ENCODE measurements at places on chromosomes 16 and 17. TPM values are rescaled to one million over a fixed set of nuclear protein-coding genes. Genes with fewer than 3 reads are reported as not detected.

DNA sequence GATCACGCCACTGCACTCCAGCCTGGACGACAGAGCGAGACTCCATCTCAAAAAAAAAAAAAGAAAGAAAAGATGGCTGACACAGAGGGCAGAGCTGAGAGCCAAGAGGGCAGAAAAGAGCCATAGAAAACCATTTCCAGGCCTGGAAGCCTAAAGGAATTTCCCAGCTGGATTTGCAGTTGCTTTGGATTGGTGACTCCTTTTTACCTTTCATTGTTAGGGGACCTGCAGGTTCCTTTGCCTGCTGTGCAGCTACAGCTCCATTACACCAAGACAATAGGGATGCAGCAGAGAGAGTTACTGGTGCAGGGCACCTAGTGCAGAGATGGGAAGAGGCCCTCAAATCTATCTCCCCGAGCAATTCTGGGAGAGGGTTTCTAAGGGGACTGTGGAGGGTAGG, 18.4 kb downstream of the ZNF668 start:
- no peak for DNase-seq

- DNase-seq = no peak
These were observed 21.1 kb downstream of the CACNG4 start for GRCh38 chr17:66985338-66986237.

DNA sequence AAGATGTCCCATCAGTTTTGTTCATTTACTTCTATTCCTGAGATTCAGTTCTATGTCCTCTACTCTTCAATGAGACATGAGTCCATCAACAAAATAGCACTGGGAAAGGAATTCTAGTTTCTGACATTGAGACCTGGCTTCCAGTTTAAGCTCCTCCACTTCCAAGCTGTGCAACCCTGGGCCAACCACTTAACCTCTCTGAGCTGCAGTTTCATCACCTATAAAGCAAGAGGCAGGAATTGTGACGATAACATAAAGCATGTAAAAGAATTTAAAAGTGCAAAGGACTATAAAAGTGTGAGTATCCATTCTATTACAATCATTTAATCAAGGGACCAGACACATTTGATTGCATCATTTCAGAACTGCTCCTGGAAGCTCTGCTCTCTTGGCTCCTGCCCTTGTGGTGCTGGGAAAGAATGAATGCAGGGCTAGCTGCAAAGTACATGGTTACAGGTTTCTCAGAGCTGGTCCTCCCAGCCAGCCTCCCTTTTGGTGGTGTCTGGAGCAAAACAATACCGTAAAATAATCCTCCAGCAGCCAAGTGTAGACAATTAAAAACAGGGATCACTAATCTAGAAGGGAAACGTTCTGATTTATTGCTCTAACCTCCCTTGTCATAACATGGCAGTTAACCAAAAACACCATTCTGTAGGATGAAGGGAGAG, 113.9 kb downstream of the VPS53 start:
- DNase-seq = no peak

Gene SHMT1
- total RNA-seq = 5.8 TPM

Gene DHRS7C
- not detected for total RNA-seq

DNA sequence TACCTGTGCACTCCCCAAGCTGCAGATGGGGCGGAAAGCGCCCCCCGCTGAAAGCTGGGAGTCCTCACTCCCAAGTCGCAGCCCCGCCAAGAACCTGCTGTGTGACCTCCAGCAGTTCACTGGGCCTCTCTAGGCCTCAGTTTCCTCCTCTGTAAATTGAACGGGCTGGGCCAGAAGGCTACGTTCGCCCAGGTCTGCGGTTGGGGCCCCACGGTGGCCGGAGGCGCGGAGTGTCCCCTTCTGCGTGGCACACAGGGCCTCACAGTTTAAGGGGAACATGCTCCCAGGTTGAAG, 628 bp downstream of the GALK1 start:
- DNase-seq = no peak

GRCh38 chr16:24168856-24169255, 87.3 kb upstream of the CACNG3 start:
- DNase-seq = no peak

Gene EIF3CL
- total RNA-seq = 103 TPM

GRCh38 chr17:17685775-17686291, 4.6 kb downstream of the RAI1 start:
- no peak for DNase-seq

Gene MMD
- 10.3 TPM for total RNA-seq

DNA sequence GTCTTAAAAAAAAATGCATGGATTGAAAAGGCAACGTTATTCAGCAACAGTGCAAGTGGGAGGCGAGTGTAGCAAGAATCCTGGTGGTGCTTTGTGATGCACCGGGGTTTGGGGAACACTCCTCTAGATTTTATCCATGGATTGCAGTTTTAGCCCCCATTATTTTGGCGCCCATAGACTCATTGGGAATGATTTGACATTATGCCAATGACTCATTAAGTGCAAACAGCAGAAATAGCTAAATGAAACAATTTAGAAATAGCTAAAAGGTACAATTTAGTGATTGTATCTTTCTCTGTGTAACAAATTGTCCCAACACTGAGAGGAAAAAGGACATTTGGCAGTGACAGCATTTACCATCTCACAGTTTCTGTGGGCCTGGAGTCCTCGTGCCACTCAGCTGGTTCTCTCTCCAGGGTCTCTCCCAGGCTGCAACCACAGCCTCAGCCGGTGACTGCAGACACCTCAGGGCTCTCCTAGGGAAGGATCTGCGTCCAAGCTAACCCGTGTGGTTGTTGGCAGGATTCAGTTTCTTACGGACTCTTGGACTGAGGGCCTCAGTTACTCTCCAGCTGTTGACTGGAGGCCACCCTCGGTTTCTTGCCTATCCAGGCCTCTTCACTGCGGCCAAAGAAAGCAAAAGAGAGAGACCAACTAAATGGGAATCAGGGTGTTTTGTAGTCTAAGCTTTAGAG, 398.7 kb downstream of the SNX29 start:
- DNase-seq = no peak

GRCh38 chr17:17849147-17849820, 12.5 kb upstream of the SREBF1 start:
- no peak for DNase-seq

- DNase-seq = no peak
These were observed 18.3 kb upstream of the DDX52 start for GRCh38 chr17:37661400-37662014.

Gene SLC47A1
- 2.4 TPM for total RNA-seq

Gene SDR42E2
- 0.13 TPM for total RNA-seq

GRCh38 chr16:66585481-66586239, 6.4 kb downstream of the CMTM2 start:
- no peak for DNase-seq

- DNase-seq = no peak
These were observed 52.5 kb downstream of the TBX4 start for GRCh38 chr17:61504697-61505096.

- no peak for DNase-seq
These were observed 9.5 kb upstream of the KSR1 start for GRCh38 chr17:27446569-27447301.

Gene TNS4
- total RNA-seq = 0.21 TPM

DNA sequence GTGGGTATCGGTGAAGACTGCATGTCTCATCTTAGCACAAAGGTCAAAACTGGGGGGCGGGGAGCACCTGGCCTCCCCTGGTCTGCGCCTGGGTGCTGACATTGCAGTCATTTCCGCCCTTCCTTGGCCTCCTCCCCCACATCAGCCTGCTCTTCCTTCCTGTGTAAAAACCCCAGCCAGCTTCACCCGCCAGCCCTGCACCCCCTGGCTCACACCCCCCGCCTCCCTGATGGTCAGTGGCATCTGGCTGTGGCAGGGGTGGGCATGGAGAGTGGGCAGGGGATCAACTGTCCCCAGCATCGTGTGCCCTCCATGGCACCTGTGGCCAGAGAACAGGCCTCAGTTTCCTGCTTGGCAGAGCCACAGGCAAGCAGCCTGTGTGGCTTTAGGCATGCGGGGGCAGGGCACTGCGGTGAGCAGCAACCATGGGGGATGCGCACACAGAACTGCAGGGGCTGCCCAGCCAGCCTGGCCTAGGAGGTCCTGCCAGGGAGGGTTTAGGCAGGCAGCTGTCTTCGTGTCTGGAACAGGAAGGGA, 26.5 kb upstream of the LASP1NB start:
- DNase-seq = no peak

GRCh38 chr17:56489980-56490379, 103.5 kb upstream of the NOG start:
- DNase-seq = no peak

Gene LRRC75A
- total RNA-seq = 2.0 TPM

GRCh38 chr16:54780266-54780665, 150.4 kb upstream of the IRX5 start:
- DNase-seq = no peak

Gene TOX3
- total RNA-seq = 0.86 TPM

Gene ARHGDIA
- total RNA-seq = 433 TPM

DNA sequence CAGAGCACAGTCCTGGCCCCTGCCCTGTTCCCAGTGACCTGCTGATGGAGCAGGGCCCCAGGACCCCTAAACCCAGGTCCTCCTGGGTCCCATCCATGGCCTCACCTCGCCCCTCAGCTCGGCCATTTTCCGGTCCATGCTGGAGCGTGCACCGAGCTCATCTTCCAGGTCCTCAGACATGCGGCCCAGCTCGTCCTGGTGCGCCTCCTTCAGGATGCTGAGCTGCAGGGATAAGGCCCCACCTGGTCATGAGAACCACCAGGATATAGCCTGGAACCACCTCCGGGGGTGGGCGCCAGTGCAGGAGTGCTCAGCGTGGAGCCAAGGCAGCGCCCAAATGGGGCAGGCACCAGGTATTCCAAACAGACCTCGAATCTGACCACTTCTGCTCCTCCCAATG, 17.9 kb downstream of the CCDC102A start:
- no peak for DNase-seq

- no peak for DNase-seq
These were observed 101.8 kb downstream of the RBFOX3 start for GRCh38 chr17:79509008-79509407.

DNA sequence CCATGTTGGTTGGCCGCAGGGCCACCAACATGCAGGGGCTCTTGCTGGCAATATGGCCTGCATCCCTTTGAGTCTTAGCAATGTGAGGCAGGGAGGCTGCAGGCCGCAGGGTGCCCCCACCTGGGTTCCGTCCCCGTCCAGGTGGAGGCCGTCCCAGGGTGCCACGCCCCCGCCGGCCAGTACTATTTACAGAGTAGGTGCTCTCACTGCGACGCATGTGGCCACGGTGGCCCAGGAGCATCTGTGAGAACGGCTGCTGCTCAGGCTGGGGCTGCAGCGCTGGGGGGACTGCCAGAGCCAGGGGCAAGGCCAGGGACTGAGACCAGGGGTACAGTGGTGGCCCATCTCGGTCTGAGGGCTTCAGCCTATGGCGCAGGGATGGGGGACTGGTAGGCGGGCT, 3.6 kb downstream of the MATCAP1 start:
- DNase-seq = no peak

- DNase-seq = no peak
These were observed 42.5 kb upstream of the RASD1 start for GRCh38 chr17:17538417-17539391.
